Stimulated activated CD4-positive, alpha-beta T cell treated with anti-CD3 and anti-CD28 coated beads, Interleukin-1b, Interleukin-23, amount 100 ng/mL, for 1 hour (primary cell): ENCODE measurements at places on chromosomes 3 and 15.
A peak's percentile ranks its signal among the peaks of the same experiment; 100 is the strongest.

GRCh38 chr15:24956111-24956838 lies 1.5 kb downstream of the SNRPN start:
- peak; percentile 29 for DNase-seq

- DNase-seq, result no peak
Measured at GRCh38 chr3:16944356-16944755, 59.6 kb downstream of the PLCL2 start.

GRCh38 chr3:155032918-155033317 lies 47.2 kb upstream of the MME start:
- DNase-seq, result no peak

DNA sequence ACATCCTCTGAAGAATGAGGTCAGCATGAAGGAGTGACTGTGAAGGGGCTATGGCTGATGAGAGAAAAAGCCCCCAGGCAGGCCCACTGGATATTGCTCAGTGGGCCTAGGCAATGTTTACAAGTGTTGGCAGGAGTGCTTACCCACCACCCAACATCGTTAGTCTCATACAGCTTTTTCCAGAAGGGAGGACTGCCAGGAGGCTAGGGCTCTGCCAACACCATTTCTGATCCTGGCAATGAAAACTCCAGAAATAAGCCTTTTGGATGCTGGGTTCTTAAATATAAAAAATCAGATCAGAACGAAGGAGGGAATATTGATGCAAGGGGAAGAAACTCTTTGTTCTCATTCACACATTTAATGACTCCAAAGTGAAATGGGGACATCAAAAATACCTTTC lies 189.1 kb downstream of the DCLK3 start:
- no peak for DNase-seq

GRCh38 chr15:101386967-101387366 lies 91.9 kb upstream of the SNRPA1 start:
- no peak for DNase-seq

DNA sequence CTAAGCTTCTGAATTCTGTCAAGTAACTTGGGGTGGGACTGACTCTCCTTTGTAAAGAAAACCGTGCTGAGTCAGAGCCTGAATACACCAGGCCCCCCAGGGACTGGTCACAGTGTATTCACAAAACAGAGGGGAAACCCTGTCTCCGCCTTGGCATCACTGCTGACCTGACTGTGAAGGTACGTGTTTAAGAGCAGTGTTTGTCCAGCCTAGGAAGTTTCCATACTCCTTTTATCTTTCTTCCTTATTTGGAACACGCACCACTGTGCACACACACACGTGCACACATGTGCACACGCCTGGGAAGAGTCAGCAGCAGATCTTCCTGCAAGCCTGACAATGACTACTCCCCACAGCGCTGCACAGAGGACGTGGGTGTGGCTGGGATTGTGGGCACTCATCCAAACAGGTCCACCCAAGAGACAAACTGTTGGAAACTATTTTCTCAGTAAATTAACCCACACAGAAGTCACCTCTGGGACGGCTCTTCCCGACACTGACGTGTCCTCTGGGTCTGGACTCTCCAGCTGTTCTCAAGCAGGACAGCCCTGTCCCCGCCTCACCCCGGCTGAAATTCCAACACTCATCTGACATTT lies 87.7 kb downstream of the ATP10A start:
- no peak for DNase-seq

- DNase-seq, result no peak
Measured at GRCh38 chr15:100559330-100559729, 30.6 kb upstream of the CERS3 start.

DNA sequence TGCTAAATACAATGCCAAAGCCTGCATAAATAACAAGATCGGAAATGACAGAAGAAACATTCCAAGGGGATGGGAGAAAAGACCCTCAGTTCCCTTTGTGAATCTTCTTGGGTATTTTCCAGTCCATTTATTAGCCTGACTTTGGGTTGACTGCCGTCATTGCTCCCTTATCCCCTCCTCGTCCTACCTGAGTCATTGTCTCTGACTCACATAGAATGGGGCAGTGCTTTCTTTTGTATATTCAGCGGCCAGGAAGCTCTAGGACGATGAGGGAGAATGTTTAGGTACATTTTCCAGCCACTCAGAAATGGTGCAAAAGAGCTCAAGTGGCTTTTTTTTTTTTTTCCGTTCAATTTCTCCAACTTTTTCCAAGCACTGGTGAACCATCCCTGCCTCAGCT lies 71.6 kb downstream of the KAT2B start:
- no peak for DNase-seq

GRCh38 chr15:90043530-90044010 lies 42.4 kb downstream of the ZNF710 start:
- no peak for DNase-seq

DNA sequence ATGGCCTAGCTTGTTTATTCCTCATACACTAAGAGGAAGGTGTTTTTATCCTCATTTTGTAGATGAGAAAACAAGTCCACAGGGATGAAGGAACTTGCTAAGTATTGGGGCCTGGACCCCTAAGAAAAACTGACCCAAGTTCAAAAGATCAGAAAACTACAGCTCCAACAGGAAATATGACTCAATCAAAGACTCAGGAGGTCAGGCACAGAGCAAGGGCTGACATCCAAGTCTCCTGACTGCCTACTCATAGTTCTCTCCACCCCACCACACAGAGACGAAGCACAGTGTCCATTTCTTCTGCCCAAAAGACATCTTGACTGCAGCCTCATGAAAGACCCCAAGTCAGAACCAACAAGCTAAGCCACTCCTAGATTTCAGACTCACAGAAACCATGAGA lies 26.9 kb upstream of the TPM1 start:
- DNase-seq, result no peak

- no peak for DNase-seq
Measured at GRCh38 chr15:85336880-85337279, 43.5 kb upstream of the AKAP13 start.

DNA sequence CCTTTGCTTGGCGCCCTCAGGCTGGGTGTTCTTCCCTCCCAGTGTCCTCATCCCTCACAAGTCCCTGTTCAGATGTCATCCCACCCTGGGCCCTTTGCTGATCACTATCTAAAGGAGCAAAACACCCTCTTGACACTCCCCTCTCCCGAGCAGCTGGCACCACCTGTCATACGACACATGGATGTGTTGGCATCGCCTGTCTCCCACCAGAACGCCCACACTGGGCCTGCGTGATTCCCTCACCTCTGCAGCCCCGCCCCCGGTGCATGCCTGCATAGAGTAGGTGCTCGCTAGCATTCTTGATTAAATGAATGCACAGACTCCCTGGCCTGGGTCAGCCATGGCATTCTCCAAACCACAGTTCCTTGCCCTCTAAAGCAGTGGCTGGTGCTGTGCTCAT lies 75.8 kb downstream of the DNAJB8 start:
- DNase-seq, result no peak

- DNase-seq, result no peak
Measured at GRCh38 chr3:13851091-13851849, 28.6 kb downstream of the WNT7A start.

GRCh38 chr15:82715003-82715402 lies 5.3 kb upstream of the AP3B2 start:
- DNase-seq, result no peak

DNA sequence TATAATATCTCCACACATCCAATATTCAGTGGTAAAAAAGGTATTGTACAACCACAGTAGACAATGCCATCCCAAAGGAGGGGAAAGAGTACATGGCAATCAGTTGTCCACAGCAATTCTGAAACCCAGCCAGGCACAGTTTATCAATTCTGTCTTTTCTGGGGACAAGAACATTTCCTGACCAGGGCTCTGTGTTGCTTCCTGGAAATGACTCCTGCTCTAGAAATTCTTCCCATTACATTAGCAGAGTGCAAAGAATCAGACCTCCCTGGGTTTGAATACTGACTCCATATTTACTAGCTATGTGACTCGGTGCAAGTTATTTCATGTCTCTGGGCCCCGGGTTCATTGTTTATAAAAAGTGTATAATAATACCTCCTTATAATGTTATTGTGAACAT lies 220.4 kb upstream of the CFAP20DC start:
- DNase-seq, result no peak

GRCh38 chr3:150238995-150239619 lies 169.0 kb upstream of the TSC22D2 start:
- DNase-seq, result no peak

GRCh38 chr3:49668861-49669260 lies 5.3 kb upstream of the APEH start:
- DNase-seq, result no peak
